ENCODE measurements at places on chromosomes 6 and 20.

DNA sequence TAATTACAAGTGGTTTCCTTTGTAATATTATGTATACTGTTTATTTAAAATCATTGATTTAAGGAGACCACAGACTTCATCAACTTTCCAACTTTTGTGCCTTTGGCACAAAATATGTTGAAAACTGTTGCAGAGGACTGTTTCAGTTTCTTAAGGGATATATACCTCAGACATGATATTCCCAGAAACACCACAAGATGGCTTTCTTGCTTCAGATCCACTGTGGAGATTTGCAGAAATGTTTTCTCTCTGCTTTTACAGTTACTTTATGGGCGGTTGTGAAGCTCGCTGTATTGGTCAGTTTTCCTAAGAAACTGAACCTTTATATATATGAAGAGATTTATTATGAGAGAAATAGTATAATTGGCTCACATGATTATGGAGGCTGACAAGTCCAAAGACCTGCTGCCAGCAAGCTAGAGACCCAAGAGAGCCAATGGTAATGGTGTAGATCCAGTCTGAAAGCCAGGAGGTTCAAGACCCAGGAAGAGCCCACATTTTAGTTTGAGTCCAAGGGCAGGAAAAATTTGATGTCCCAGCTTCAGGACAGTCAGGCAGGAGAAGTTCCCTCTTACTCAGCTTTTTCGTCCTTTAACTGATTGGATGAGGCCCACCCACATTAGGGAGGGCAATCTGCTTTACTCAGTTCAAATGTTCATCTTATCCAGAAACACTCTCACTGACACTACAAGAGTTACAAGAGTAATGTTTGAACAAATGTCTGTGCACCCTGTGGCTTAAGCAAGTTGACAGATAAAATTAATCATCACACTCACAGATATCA lies 12.8 kb downstream of the ME1 start:
- DNase-seq: no peak

DNA sequence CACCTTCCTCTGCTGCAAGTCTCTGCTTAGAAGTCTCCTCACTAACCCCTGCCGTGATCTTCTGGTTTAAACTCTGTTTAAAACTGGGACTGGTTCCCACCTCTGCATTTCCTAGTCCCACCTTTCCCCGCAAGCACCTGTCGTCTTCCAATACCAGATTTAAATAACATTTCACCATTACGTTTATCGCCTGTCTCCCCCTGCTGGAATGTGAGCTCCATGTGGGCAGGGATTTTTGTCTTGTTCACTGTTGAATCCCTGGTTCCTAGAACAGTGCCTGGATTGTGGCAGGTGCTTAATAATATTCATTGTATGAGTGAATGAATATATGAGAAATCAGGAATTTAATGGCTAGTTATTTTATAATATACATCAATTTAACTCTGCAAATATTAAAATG lies 2.7 kb downstream of the GUCA1A start:
- DNase-seq: no peak

GRCh38 chr20:10476319-10476724 lies 41.2 kb downstream of the SLX4IP start:
- DNase-seq: no peak

- DNase-seq: no peak
Observed at GRCh38 chr6:25342802-25343201, 63.6 kb downstream of the CARMIL1 start.

- no peak for DNase-seq
Observed at GRCh38 chr6:44388135-44388487, 605 bp downstream of the CDC5L start.

DNA sequence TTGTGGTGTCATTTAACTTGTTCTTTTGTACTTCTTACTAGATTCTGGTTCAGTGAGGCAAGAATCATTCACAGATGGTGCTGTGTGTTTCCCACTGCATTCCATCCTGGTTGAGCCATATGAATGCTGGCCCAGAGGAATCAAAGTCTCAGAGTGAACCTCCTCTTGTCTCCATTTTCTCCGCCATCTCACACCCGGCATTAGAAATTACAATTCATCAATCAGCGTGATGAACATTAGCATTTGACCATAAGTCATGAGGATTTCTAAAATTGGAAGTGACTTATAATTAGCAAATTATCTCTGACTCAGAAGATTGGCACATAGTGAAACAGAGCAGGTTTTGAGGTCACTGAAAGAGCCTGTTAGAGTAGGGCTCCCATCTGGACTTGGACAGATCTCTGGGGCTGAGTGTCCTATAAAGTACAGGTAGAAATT lies 25.2 kb downstream of the TNFAIP3 start:
- DNase-seq: no peak

GRCh38 chr20:10315138-10315537 lies 96.5 kb downstream of the SNAP25 start:
- DNase-seq: no peak

All from activated CD4-positive, CD25-positive, alpha-beta regulatory T cell (primary cell).